ENCODE measurements at places on chromosomes 5 and 9.

- no peak for DNase-seq
Measured at GRCh38 chr9:92507496-92507895, 25.2 kb upstream of the ASPN start.

DNA sequence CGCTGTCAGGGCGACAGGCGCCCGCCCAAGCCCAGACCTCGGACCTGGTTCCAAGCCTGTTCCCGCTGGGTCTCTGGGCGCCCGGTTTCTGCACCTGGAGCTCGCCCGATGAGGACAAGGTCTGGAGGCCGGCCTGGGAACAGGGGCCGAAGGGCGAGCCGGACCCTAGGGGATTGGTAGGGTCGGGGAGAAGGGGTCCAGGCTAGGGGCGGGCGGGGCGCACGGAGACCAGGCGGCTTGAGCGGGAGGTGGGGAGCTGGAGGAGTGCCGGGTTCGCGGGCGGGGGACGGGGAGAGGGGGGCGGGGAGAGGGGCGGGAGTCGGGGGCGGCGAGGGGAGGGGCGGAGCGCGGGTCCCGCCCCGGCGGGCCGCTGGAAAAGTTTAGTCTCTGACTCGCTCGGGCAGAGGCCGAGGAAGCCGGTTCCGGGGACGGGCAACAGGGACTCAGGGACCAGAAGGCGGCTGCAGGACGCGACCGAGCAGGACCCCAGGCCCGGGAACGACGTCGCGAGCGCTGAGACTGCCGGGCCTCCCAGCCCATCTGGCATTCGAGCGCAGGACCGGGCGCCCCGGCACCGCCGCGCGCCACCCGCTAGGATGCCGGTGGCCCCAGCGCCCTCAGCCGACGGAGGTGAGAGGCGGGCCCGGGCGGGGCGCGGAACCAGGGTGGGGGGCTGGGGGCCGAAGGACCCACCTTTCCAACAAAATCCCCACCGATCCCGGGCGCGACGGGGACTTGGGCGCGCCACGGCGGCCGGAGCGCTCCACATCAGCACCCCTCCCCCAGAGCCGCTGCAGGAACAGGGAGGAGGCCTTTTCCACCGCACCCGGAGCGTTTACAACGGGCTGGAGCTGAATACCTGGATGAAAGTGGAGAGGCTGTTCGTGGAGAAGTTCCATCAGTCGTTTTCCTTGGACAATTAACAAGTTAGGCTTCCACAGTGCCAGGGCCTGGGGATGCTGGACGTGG, at the start of gene S1PR3:
S1PR3 (plus strand) TSS at position 403 of the 969 bp plus-strand sequence. CDS start 9,733 bp downstream, outside the sequence.
- DNase-seq, result no peak

DNA sequence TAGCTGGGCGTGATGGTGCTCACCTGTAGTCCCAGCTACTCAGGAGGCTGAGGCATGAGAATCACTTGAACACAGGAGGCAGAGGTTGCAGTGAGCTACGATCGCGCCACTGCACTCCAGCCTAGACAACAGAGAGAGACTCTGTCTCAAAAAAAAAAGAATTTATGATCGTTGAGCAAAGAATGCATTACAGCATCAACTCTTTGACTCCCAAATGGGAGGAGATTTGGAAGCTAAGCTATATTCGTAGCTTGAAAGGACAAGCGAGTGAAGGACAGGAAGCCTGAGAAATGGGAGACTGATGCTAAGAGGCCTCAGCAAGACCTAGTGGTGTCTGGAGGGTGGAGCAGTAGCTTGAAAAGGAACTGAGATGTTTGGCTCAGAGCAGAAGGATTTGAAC, 10.3 kb upstream of the CCIN start:
- DNase-seq, result no peak

DNA sequence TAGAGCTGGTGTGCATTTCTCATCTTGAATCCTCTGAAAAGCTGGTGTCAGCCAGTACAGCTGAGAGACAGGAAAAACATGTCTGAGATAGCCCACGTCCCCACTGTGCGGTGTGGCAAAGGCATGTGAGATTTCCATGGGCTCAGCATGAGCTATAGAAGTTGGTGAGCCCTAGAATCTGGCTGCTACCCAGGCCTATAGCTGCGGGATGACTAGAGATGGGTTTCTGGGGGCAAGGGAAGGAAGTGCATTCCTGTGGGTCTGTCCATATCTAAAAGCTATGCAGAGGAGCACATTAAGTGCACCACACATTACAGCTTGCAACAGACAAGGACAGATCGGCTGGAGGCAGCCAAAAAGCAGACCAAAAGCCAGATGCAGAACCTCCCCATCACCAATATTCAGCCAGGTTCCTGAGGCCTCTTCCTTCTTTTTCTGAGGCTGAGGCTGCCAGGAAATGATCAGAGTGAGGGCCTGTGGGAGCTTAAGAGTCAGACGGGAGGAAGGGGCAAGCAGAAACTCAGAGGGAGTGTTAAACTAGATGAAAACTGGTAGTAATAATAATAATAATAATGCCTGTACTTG, 55.8 kb upstream of the RANBP3L start:
- DNase-seq, result no peak

DNA sequence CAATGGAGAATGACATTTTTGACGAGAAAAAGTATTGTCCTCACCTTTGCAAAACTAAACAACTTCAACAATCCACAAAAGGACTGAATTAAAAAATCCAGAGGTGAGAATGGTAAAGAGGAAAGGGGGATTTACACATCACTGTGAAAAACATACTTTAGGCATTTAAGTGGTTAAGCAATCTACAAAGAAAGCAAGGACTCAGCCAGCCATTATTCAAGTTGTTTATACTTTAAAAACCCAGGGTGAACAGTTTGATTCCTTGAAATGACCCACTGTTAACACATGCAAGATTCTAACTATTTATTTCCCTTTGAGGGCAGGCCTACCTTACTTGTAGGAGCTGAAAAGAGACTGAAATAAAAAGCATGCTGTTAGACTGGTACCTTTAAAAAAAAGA, 29.3 kb downstream of the TUT7 start:
- DNase-seq, result no peak

DNA sequence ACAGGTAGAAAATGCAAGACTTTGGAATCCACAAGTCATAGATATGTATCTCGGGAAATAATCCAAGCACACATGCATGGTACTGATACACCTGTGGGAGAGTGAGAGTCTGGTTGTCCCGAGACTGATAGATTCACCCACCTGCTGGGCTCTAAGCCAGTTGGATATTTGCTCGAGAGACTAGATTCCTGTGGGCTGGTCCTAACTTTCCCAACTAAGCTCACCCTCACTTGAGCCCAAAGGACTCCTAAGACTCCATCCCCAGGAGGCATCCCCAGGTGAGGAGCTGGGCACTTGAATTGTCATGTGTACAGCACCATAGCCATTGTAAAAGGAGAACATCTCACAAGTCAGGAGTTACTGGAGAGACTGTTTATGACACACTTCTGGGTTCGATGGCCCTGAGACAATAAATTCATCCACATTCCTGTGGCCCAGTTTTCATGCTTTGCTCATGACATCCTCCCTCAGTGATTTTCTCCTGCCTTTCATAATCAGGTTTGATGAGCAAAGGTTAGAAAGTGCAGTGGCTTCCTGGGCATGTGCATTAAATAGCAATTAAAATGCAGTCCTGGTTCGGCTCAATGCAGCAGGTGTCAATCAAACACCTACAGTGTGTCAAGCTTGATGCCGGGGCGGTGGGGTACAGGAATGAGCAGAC, 18.1 kb downstream of the SLC1A1 start:
- no peak for DNase-seq

All from stimulated activated CD8-positive, alpha-beta memory T cell treated with anti-CD3 and anti-CD28 coated beads, Interleukin-15, amount 100 ng/mL, for 4 hours (primary cell).